ENCODE measurements at places on chromosomes 16 and 17.

DNA sequence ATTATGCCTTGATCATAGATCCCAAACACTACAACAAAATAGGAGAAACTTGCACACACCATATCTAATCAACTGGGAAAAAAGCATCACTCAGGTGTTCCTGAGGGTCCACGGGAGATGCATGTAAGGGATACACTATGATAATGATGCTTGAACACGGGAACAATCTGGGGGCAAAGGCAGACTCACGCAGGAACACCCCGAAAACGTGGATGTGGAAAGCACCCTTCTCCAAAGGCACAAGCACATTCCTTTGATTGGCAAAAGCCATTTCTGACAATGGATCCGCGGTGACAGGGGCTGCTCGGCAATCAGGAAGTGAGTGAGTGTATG lies 1.3 kb downstream of the ZNF652 start:
- peak; percentile 58 for DNase-seq

GRCh38 chr17:66275651-66276050 lies 26.8 kb upstream of the PRKCA start:
- DNase-seq, result no peak

DNA sequence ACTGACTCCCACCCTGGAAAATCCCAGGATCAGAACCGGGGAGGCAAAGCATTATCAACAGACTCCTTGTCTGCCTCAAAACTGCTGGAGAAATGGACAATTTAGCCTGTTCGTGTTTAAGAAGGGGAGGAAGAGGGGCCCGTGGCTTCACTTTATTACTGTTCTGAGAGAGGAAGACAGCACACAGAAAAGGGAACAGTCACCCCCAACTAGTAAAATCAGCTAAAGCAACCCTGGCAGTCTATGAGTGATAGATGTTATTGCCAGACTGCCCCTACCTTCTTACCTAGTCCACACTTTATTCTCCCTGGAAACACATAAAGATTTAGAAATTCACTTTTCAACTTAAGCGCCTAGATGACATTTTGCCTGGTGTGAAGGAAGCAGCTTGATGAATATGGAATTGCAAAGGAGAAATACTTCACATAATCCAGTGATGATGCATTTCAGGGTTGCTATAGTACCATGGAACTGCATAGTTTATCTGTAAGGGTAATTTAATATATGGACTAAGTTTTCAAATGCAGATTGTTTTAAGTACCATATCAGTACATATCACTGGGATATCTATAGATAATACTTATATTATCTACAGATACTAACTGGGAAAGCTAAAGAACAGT lies 36.9 kb upstream of the TRAP1 start:
- DNase-seq, result no peak

DNA sequence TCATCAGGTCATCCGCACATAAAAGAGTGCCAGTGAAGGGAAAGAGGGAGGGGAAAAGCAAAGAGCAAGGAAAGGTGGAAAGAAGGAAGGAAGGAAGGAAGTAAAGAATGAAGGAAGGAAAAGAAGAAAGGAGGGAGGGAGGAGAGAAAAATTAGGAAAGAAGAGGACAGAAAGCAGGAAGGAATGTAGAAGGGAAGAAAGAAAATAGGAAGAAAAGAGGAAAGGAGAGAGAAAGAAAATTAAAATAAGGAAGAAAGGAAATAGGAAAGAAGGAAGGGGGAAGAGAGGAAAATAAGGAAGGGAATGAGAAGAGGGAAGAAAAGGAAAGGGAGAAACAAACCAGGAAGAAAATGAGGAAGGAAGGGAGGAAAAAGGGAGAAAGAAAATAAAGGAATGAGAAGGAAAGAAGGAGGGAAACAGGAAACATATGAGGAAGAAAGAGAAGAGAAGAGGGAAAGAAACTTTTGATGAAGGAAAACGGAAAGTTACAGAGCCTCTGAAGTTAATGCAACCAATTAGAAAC lies 212.6 kb downstream of the XYLT1 start:
- DNase-seq, result no peak

DNA sequence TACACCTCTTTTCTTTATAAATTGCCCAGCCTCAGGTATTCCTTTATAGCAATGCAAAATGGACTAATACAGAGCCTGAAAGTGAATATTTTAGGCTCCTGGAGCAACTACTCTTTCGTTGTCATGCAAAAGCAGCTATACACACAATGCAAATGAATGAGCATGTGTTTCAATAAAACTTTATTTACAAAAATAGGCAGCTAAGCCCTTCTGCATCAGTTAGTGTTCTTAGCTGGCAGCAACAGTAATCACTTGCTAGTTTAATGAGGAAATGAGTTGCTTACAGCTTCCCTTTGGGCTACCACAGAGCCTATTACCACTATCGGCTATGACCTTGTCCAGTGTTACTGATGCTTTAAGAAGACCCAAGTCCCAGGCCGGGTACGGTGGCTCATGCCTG lies 402.9 kb downstream of the XYLT1 start:
- DNase-seq, result no peak

DNA sequence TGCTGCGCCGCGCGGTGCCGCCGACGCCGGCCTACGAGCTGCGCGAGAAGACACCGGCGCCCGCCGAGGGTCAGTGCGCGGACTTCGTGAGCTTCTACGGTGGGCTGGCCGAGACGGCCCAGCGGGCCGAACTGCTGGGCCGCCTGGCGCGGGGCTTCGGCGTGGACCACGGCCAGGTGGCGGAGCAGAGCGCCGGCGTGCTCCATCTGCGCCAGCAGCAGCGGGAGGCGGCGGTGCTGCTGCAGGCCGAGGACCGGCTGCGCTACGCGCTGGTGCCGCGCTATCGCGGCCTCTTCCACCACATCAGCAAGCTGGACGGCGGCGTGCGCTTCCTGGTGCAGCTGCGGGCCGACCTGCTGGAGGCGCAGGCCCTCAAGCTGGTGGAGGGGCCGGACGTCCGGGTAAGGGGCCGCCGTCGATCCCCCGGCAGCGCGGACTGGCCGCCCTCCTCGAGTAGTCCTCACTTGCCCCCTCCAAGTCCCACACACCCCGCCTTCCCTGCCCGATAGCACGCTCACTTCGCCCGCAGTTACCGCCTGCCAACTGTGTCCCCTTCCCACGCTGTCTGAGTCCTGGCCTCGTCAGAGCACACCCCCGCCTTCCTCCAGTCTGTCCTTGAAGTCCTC lies 470 bp downstream of the MLYCD start:
- DNase-seq, result peak; percentile 63

DNA sequence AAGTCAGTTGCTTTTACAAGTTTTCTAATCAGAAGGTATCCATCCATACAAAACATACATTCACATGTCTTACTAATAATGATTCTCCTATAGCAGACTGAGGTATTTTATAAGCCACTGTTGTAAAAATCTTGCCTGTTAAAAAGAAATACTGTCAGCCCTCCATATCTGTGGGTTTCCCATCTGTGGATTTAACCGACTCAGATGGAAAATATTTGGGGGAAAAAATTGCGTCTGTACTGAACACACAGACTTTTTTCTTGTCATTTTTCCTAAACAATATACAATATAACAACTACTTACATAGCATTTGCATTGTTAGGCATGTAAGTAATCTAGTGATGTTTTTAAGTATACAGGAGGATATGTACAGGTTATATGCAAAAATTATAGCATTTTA lies 90.4 kb downstream of the PARN start:
- DNase-seq, result no peak

GRCh38 chr17:82157046-82158035 lies 55.3 kb downstream of the CCDC57 start:
- no peak for DNase-seq

DNA sequence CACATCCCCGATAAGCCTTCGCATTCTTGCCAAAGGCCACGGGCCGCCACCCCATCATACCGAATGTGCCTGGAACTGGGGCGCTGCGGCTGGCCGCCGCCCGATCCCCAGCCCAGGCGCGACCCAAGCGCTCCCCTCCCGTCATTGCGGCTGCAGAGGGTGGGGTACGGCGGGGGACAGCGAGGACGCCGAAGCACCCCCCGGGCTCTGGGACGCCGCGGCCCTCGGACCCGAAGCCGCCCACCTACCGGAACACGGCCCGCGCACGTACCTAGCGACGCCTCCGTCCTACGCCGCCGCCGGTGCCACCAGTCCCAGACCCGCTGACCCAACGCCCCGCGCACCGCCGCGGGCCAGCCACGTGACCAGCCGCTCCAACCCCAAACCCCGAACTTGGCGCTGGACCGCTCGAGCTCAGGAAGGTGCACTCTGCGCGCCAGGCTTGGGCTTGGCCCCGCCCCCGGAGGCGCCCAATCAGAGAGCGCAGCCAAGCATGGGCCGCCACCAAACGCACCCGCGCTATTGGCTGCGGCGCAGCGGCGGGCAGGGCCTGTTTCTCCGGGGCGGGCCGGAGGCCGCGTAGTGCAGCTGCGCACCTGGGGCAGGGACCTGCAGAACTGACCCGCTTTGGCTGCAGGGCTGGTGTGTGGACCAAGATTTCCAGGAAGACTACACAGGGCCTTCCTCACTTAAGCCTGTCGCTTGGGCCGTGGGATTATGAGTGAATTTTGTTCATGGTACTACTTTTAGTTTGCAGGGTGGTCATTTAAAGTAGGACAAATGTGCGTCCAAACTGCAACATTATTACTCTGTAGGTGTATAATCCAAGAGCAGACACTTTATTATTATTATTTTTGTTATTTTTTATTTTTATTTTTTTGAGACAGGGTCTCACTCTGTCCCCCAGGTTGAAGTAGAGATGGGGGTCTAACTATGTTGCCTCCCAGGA lies at the start of gene SHMT1:
Gene SHMT1 (minus strand): TSS at position 450 of the 949 bp plus-strand sequence. CDS start 7,569 bp downstream, outside the sequence.
- DNase-seq, result peak; percentile 96

DNA sequence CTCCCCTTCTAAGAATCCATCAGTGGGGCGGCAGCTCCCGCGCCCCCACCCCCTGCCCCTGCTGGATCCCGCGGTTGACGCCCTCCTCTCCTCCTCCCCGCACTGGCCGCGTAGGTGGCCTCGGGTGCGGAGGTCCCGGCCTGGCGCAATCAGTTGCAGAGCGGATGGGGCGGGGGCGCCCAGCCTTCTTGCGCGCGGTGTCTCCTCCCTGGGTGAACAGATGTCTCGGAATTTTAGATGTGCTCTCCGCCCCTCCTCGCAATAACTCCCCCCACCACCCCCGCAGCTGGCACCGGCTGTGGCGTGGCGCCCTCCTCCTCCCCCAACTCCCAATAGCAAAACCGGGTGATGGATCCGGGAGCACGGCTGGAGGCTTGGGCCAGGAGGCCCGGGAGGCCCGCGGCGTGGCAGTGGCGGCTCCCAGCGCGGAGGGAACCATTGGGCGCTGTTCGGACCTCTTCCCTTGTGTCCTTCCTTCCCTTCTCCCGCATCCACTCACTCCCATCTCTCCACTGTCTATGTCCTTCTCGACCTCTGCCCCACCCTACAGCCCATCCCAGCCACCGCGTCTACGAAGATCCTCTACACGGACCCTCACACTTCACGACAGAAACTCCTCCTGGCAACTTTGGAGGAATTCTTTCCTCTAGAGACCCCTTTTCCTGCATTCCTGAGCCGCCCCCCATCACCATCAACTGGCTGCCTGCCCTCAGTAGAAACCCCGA lies 11.0 kb downstream of the NEUROD2 start:
- DNase-seq, result no peak
